Right atrium auricular region (tissue), 2 donors: ENCODE measurements at places on chromosomes 16 and 17. TPM values are rescaled to one million over a fixed set of nuclear protein-coding genes. Genes with fewer than 3 reads are reported as not detected.

DNA sequence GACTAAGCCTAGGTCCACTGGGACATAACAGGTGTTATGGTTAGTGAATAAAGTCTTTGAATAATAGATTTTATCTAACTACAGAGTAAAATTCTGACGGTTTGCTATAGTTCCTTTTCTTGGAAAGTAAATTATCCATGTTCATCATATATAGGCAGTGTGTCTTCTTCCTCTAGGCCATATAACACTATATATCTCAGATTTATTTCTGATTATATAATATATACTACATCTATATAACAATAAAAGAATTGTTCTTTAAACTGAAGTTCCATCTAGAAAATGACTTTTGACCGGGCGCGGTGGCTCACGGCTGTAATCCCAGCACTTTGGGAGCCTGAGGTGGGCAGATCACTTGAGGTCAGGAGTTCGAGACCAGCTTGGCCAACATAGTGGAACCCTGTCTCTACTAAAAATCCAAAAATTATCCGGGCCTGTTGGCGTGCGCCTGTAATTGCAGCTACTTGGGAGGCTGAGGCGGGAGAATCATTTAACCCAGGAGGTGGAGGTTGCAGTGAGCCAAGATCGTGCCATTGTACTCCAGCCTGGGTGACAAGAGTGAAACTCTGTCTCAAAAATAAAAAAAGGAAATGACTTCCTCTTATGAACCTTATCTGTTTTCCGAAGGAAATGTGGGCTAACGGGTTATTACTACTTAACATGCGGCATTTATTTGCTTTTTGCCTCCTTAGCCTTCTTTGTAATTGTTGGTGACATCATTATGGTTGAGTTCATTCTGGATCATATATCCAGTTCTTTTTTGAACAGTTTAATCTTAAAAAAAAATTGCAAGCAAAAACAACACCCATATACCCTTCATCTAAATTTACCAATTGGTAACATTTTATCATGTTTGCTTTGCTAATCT lies 29.2 kb downstream of the NOL11 start:
- no peak for DNase-seq

DNA sequence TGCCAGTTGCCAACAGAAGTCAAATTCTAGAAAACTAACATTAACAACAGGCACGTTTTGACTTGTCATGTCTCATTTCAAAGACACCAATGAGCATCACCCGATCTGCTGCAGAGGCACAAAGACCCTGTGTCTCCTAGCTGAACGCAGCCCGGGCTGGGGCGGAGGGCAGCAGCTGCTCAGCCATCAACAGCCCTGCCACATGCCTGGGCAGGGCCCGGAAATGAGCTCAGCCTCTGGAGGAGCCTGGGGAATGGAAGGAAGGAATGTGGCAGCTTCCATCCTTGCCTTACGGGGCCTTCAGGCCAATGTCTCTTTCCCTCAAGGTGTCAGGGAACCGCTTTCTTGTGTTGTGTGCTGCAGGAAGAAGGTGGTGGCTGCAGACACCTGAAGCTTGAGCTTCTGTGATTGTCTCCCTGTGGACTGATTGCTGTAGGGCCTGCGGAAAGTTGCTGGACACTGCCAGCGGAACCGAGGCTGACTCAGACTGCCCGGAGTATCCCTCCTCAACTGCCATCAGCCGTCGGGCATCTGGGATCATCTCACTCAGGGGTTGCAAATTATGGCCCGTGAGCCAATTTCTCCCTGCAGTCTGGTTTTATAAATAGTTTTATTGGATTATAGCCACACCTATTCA lies 7.3 kb downstream of the CDH13 start:
- no peak for DNase-seq

DNA sequence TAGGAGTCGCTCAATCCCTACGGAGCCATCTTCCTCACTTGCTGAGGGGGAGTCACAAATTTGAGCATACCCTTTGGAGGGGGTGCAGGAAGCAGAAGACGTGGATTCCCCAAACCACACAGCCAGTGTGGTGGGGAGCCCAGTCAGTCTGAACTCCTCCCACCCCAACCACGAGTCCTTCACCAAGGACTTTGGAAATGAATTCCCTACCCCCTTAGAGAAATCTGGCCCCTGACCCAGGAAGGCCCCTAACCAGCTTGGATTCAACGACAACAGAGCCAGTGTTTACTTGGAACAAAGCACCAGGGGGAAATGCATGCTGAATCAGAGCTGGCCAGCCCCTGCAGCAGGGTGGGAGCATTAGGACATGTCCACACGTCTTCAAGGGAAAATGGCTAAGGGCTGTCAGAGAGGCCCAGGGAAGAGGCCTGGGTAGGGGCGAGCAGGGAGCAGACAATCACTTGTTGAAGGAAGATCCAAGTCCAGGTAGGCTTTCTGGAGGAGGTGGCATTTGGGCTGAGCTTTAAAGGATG lies 5.5 kb upstream of the TMEM92 start:
- no peak for DNase-seq

GRCh38 chr16:2467528-2468232 lies 3.4 kb upstream of the NTN3 start:
- peak; percentile 87 for DNase-seq

GRCh38 chr17:66025551-66025950 lies 166.4 kb downstream of the CEP112 start:
- DNase-seq, result no peak

GRCh38 chr17:72008236-72008876 lies 112.5 kb upstream of the SOX9 start:
- DNase-seq, result no peak

DNA sequence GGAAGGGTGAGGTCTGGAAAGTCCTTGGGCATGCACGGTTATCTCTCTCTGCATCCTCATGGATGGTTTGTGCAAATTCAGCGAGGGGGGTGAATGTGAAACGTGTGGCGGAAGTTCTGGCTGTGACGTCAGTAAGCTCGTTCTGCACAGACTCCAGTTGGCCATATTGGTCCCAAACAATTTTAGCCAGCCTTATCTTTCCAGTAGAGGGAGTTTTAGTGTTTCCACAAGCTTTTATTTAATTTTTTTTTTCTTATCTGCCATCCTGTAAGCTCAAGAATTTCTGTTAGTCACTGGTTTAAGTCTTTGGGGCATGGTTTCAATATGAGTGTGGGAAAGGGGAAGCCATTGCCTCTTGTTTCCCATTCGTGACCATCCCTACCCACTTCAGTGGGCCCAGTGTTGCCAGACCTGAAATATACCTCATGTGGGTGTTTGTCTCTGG lies 39.0 kb downstream of the HLF start:
- DNase-seq, result no peak

DNA sequence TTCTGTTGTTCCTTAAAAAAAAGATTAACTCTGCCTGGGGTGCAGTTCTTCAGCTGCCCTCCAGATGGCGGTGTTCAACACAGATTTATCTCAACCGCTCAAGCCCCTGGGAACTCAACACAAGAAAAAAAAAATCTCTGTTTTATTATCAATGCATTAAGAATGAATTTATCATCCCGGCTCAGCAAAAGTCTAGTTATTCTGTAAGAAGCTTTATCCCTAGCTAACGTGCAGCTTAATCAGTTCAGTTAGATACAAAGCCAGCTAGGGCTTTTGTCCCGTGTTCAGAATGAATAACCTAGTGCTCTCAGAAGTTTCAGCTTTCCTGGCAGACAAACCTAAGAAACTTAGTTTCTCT lies 475.9 kb upstream of the CCL2 start:
- no peak for DNase-seq

GRCh38 chr17:17053446-17054379 lies 11.5 kb downstream of the MPRIP start:
- no peak for DNase-seq

DNA sequence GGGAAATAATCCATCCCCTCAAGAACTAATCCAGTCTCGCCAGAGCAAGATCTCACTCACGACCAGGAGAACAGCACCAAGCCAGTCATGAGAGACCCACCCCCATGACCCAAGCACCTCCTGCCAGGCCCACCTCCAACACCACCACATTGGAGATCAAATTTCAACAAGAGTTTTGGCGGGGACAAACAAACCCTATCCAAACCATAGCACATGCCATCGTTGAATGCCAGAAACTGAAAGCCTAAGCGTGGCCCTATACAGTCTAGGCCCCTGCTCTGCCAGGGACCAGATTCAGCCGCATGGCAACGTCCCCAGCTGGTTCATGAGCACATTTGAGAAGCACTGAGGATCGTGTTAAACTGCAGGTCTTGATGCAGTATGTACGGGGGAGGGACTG lies 57.3 kb downstream of the AXIN2 start:
- DNase-seq, result no peak

DNA sequence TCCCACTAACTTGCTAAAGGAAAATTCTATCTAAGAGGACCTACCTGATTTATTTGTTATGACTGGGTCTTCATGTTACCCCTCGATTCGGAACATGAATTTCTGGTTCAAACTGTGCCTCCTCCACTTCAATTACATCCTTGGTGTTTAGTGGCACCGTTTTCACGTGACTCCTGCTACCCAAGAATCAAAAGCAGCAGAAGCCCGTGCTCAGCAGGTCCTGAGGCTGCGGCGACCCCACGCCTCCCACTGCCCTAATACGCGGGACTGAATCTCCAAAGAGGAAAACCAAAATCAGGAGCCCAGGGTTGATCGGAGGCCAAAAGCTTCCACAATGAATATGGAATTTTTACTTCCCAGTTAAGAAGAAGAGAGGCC lies 94.0 kb upstream of the METRNL start:
- no peak for DNase-seq

DNA sequence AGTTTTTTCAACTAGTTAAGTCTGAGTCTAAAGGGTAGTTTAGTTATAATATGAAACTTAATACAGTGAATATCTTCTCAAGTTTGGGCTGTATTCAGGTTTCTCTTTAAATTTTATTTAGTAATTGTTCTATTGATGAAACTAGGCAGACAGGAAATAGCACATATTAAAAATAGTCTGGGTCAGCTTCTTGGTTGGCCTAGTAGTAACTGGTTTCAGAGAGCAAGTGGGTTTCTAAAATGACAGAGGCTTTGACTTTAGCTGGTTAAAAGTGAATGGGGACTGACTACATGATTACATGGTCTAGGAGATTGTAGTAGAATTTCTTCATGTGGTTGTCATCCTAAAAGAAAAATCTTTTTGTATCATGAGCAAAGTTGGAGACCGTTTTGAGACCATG lies 46.8 kb downstream of the OMG start:
- DNase-seq, result no peak

- no peak for DNase-seq
Observed at GRCh38 chr16:11726008-11726407, 16.6 kb downstream of the TXNDC11 start.

DNA sequence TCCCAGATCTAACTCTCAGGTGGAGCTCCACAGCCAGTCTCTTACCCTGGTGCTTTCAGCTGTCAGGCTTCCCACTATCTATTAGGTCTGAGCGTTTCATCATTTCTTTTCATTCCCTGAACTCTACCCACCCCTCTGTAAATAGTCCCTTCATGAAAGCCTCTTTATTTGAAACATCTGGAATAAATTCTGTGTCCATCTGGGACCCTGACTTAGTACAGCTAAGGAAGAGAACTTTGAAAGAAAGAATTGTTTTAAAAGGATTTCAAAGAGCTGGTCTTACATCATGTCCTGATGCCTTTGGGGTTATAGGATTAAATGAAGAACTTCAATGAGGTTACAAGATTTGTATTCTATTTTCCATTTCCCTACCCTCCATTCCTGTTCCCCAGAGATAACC lies 388.5 kb upstream of the CA10 start:
- no peak for DNase-seq

GRCh38 chr16:85286951-85287814 lies 174.9 kb upstream of the CIBAR2 start:
- DNase-seq, result peak; percentile 77

DNA sequence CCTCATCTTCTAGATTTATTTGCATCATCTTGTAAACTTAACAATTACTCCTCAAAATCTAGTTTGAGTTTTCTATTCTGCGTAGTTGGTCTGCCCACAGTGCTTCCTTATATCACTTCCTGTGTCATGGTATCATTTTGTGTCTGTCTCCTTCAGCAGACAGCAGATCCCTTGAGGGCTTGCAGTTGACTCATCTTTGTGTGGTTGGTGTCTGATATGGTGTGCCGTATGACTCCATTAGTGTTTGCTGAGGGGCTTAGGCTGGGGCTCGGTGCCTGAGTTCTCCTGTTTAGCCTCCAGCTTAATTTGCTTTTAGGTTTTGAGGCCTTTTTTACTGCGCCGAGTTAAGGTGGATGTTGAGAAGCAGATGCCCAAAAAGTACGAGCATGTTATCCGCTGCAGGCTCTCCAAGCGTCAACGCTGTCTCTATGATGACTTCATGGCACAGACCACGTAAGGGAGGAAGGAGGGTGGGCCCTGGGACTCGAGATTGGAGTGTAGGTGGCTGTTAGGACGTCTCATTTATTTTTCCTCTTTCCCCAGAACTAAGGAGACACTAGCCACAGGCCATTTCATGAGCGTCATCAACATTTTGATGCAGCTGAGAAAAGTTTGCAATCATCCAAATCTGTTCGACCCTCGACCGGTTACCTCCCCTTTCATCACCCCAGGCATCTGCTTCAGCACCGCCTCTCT lies 16.9 kb downstream of the SRCAP start:
- no peak for DNase-seq

GRCh38 chr17:27341041-27341471 lies 47.1 kb downstream of the WSB1 start:
- DNase-seq, result no peak

- no peak for DNase-seq
Observed at GRCh38 chr17:64772845-64773299, 110.8 kb upstream of the SMURF2 start.

Gene AURKB
- total RNA-seq, result not detected

Gene HOXB1
- total RNA-seq, result not detected

Gene CACNG5
- not detected for total RNA-seq

Gene C17orf100
- total RNA-seq, result 0.63 TPM

Gene SLC47A1
- total RNA-seq, result 4.9 TPM

Gene ATP1B2
- 2.2 TPM for total RNA-seq
